ENCODE measurements at places on chromosomes 6 and 20. TPM values are rescaled to one million over a fixed set of nuclear protein-coding genes. Genes with fewer than 3 reads are reported as not detected.
A peak's percentile ranks its signal among the peaks of the same experiment; 100 is the strongest.

FOXC1 gene
- total RNA-seq, result 4.8 TPM

DNA sequence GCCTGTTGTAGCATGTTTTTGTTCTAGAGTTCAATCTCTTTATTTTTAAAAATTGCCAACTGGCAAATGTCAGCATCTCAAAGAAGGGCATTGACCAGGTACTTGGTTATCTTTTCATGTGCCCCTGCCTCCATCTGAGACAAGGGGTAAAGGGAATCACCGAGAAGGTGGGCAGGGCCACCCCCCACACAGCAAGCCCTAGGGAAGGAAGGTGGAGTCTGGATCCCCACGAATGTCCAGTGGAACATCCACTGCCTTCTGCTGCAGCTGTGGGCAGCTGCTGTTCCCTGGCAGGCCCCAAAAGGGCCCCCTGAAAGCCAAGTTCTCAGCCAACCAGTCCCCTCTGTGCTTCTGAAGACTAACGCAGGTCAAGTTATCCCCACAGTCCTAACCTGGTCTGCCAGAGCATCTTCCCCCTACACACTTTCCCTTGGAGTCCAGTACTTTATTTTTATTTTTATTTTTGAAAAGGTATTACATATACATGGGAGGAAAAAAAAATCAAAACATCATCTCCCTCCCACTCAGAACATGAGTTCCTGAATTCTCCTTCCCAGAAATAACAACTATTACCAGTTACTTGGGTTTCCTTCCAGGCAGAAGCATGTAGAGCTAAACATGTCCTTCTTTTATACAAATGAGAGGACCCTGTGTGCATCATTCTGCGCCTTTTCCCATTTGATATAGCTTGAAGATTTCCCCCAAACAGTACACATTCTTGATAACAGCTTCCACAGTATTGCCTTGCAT, 253.7 kb downstream of the MAFB start:
- DNase-seq, result no peak

GRCh38 chr20:43727980-43728590, 1.3 kb upstream of the GTSF1L start:
- DNase-seq, result no peak

GJA10 gene
- not detected for total RNA-seq

- DNase-seq, result no peak
Observed at GRCh38 chr20:48196486-48196885, 411.2 kb upstream of the SULF2 start.

CNR1 gene
- total RNA-seq, result 0.87 TPM

GRCh38 chr20:46157625-46158024, 39.5 kb downstream of the CD40 start:
- DNase-seq, result no peak

GRCh38 chr6:7505189-7505699, 36.2 kb upstream of the DSP start:
- peak; percentile 88 for DNase-seq

DNA sequence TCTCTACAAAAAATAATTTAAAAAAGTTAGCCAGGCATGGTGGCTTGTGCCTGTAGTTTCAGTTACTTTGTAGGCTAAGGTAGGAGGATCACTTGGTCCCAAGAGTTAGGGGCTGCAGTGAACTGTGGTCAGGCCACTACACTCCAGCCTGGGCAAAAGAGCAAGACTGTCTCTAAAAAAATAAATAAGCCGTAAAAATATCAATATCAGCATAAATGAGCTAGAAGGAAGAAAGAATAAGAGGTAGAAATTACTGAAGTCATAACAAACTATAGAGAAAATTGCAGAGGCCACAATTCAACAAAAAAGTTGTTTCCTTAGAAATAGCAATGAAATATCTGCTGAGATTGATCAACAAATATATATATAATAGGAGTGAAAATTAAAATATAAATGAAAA, 827.3 kb upstream of the FLRT3 start:
- DNase-seq, result no peak

ADAT2 gene
- 4.5 TPM for total RNA-seq

DNA sequence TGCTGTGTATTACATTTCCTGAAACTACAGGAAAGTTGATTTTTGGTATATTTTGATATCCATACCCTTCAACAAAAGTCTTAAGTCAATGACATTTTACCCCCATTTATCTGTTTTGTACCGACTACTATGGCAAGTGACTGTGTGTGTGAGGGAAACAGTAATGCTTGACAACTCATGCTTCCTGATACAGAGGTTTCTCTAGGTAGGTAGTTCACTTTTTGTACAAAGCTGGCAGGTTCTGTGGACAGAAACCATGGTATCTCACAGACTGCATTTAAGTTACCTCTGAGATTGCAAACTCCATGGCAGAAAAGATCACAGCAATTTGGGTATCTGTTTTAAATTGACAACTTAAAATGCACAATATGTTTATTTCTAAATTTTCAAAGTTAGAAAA, 28.8 kb downstream of the FARS2 start:
- DNase-seq, result no peak

GRCh38 chr6:169867751-169868191, 116.3 kb downstream of the ERMARD start:
- no peak for DNase-seq

PLG gene
- not detected for total RNA-seq

GRCh38 chr6:157434349-157435033, 53.5 kb downstream of the ZDHHC14 start:
- no peak for DNase-seq

DNA sequence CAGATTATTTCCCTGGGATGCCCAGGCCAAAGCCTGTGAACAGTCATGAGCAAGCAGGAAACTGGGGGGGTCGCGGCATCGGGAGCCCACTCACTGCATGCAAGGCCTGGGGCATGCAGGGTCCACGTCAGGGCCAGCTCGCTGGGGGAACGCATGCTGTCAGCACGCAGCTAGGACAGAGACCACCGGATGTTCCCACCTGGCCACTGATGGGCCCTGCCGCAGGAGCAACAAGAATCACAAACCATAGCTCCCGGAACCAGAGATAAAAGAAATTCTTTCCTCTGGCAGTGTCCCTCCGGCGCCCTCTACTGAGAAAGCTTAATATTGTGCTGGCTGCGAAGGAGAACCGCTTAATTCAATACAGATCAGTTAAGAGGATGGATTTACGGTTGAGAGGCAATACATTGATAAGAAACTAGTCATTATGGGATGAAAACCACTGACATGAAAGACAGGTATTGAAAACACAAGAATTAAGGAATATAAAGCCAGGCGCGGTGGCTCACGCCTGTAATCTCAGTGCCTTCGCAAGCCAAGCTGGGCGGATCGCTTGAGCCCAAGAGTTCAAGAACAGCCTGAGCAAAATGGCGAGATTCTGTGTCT, 32.6 kb downstream of the C6orf15 start:
- peak; percentile 58 for DNase-seq

DNA sequence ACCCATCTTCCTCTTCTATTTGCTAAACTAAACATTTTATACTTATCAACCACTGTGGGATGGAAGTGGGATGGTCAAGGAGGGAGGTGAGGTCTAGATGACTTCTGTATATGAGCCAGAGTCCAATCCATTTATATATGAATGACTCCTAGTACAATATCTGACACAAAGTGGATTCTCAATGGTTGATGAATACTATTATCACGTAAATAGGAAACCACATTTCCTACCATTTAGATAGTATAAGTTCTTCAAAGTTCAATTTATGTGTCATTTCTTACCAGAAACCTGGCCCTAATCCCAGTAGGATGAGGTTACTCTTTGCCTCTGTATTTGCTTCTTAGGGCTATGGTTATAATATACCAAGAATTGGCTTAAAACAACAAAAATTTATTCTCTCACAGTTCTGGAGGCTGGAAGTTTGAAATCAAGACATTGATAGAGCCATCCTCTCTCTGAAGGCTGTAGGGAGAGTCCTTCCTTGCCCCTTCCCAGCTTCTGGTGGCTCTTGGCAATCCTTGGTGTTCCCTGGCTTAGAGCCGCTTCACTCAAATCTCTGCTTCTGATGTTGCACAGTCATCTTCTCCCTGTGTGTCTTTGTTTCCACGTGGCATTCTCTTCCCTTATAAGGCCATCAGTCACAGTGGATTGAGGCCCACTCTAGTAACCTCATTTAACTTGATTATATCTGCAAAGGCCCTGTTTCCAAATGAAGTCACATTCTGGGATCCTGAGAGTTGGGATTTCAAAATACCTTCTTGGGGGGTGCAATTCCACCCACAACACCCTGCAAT, 41.0 kb upstream of the RAB23 start:
- DNase-seq, result peak; percentile 89

C6orf15 gene
- total RNA-seq, result not detected

GRCh38 chr20:1577906-1578305, 20.4 kb upstream of the SIRPD start:
- no peak for DNase-seq

DNA sequence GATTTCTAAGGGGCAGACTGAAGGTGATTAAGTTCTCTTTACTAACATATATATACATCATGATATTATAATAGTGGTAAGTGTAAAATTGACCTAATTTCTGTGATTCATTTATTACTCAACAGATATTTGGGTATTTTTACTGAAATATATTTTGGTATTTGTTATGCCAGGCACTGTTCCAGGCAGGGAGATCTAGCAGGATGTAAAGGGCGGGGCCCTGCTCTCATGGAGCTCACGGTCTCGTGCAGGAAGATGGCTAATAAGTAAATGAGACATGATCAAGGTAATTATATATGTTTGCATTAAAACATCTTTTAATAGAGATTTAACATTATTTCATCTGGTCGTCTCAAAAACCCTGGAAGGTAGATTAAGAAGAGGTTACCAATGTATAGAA, 27.7 kb downstream of the FAM50B start:
- no peak for DNase-seq

DNA sequence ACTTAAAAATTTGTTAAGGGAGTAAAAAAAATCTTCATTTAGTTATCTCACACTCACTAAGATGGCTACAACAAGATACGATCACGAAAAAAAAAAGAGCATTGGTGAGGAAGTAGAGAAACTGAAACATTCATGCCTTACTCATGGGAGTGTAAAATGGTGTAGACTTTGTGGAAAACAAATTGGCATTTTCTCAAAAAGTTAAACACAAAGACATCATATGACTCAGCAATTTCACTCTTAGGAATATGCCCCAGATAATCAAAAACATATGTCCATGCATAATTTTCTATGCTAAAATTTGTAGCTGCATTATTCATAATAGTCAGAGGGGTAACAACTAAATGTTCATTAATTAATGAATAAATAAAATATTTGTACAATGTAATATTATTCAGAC, 120.9 kb upstream of the IRAK1BP1 start:
- DNase-seq, result peak; percentile 3

- no peak for DNase-seq
Observed at GRCh38 chr6:31138982-31139381, at the start of gene PSORS1C2. Gene PSORS1C2 (minus strand): TSS chr6:31139066. CDS start chr6:31139026, 40 bp downstream.

GRCh38 chr6:125271486-125272159, 30.1 kb downstream of the HDDC2 start:
- no peak for DNase-seq

DNA sequence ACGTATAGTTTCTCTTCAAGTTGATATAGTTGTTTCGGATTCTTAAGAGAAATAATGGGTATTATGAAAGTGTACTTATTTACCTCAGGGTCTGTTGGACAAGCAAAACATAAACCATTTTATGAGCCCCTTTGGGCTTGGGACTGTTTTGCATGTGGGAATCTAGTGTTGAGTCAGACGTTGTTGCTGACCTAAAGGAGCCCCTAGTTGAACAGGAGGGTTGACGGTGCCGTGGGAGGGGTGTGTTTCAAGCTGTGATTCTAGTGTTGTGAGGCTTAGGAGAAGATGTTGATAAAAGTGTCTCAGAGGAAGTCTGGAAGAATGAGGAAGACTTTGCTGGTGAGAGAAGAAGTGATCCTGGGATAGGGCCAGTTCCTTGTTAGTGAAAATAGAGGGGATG, 140.0 kb downstream of the ARID1B start:
- DNase-seq, result no peak

DNA sequence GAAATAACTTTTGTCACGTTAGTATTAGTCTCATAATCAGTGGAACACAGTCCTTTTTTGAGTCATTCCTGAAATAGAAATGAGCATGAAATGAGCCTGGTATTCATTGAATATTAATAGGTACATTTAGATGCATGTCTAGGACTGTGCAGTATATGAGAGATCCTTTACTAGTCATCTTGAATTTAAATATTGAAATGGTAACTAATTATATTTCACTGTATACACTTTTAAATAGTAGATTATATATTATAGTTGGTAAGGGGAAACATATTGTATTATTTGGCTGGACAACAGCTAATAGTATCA, 59.4 kb downstream of the RSPO3 start:
- no peak for DNase-seq

MAP1LC3A gene
- total RNA-seq, result 12.4 TPM

SPATA25 gene
- total RNA-seq, result 0.12 TPM

DNA sequence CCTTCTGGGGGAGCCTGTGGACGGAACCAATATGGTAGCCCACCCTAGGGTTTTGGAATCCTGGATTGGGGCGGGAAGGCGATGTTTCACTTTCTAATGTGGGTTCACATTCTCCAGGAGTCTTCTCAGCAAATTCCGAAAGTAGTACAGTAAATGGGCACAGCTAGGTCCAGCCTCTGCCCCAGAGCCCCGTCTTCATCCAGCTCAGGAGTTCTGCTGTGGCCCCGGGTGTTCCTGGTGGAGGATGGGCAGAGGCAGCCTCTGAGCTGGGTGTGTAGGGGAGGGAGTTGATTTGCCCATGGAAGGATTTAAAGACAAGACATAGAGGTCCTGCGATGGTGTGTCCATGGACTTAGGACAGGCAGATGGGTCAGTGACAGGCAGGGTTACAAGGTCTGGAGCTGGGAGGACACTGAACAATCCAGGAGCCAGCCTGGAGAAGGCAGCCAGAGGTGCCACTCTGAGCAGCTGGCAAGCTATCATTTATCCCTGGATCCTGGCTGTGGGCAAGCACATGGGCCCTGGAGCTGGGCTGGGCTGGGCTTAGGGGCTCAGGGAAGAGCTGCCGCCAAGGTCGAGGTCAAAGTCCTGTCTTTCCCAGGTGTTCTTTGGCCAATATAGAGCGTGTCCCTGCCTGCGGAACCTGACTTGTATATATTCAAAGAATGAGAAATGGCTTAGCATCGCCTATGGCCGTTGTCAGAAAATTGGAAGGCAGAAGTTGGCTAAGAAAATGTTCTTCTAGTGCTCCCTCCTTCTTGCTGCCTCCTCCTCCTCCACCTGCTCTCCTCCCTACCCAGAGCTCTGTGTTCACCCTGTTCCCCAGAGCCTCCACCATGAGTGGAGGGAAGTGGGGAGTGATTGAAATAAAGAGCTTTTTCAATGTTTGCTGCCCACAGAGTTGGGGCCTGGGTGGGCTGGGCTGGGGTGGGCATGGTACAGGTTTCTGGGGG, 6.7 kb downstream of the CLPSL1 start:
- DNase-seq, result no peak

MAP3K7 gene
- total RNA-seq, result 18.3 TPM

GRCh38 chr20:38828514-38829295, 23.2 kb downstream of the PPP1R16B start:
- DNase-seq, result no peak

MTFR2 gene
- total RNA-seq, result 4.5 TPM

DNA sequence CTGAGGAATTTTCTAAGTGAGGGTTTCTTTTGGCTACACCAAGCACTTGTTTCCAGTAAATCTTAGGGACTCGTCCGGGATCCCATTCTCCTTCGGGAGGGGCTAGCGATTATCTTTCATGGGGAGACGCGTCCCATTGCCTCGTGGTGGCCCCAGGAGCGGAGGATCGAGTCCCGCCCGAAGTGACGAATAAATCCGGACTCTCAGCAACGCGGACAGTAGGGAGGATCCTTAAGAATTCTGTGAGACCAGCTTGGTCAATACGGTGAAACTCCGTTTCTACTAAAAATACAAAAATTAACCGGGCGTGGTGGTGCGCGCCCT, 69.1 kb upstream of the PRSS16 start:
- DNase-seq, result no peak
